Amygdala (tissue), 56 donors: ENCODE measurements at places on chromosomes 5 and 9.

DNA sequence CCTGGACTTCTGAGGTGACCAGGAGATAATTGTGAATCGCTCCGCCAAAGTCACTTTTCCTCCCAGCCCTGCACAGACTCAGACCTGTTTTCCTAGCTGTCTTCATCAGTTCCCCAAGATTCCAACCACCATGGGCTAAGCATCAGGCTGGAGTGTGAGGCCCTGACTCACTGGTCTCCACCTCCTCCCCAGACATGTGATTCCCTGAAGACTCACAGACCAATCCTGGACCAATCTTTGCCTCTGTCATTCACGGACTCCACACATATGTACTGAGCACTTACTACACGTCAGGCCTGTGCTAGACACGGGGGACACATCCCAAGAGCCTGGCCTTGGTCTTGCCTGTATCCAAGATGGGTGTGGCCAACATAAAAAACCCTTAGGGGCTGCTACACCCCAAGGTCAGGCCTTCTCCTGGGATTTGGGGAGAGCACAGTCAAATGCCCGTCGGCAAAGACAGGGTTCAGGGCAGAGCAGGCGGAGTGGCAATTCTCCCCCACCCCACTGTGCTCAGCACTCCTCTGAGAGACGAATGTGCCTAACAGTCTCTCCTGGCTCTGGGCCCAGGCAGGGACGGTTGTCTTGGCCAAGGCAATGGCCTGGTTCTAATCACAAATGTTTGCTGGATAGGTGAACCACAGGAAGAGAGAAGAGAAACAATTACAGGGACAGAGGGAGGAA, 11.9 kb downstream of the EEIG1 start:
- DNase-seq, result peak; percentile 50

DNA sequence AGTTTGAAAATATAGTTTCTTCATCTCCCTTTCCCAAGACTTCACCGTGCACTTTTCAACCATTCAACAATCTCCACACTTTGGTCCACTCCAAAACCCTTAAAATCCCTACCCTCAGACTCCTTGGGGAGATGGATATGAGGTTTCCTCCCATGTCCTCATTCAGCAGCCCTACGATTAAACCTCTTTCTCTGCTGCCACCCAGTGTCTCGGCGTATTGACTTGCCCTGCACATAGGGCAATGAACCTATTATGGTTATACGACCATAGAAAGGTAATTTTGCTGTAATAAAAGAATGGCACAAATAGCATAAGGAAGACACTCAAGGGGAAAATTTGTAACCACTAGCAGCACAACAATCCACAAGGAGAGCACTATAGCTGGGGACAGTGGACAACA, 803.5 kb downstream of the TLE1 start:
- DNase-seq, result peak; percentile 0

DNA sequence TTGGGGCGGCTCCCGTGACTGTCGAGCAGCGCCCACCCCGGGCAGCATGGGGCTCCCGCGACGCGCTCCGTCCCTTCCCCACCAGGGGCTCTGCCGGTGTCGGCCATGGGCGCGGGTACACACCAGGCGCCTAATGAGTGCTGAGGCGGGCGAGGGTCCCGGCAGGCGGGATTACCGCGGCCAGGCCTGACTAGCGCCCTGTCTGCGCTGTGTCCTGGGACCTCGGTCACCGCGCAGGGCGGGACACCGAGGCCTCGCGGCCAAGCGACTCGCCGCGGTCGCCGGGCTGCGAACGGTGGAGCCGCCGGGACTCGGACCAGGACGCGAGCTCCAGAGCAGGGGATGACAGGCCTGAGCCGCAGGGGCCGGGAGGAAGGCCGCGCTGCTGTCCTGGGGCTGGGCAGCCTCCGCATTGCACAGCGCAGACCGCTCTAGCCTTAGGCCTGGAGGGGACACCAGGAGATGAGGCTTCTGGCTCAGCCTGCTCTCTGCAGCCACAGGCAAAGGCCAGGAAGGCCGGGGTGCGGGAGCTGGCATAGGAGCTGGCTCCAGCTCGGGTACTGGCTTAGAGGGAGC, 14.1 kb downstream of the LCN10 start:
- DNase-seq, result no peak

GRCh38 chr5:43141211-43141610, 20.5 kb downstream of the ZNF131 start:
- DNase-seq, result no peak

GRCh38 chr5:607541-608428, 4.4 kb upstream of the CEP72 start:
- DNase-seq, result no peak

DNA sequence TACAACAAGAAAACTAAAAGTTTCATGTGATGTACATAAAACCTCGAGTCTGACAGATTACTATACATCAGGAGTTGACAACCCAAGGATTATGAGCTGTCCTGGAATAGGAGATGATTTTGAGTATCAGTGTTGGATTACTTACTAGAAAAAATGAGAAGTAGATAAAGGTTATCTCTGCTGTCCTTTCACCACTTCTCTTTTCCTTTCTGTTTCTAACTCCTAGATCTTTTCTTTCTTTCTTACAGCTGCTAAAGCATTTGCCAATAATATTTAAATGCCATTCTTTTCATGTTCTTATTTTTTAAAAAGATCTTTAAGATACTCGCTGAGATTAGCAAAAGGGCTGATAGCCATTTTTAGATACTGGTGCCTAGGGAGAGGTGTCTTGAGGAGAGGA, 14.8 kb downstream of the RBM27 start:
- DNase-seq, result no peak

DNA sequence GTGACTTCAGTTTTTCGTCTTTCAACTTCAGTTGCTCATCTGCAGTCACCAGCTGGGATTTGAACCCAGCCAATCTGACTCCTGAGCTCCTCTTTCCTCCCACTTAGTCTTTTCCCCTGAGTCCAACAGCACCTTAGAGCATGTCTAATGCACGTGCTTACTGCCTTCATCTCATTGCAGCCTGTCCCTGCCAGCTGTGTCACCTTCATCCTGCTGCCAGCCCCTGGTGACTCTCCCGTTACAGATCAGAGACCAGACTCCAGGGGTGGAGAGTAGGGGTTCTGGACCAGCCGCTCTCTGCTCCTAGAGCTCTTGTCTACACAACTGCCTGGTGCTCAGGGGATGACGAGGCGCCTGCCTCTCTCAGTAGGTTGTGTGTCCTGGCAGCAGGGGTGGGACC, 132.9 kb upstream of the LMX1B start:
- DNase-seq, result no peak

DNA sequence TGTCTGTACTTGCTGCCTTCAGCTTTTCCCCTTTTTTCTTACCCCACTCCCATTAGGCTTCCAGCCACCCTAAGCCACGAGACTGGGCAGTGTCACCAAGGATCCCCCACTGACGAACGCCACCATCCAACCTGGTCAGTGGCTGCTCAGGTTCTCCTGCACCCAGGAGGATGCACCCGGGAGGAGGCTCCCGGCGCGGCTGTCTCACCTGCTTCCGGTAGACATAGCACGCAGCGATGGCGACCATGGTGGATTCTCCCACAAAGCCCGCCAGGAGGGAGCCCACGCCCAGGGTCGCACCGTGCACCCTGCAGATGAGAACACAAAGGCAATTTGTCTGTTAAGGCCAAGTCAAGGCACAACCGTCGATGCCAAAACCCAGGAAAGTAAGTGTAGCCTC, 48.1 kb downstream of the OTULIN start:
- DNase-seq, result no peak

DNA sequence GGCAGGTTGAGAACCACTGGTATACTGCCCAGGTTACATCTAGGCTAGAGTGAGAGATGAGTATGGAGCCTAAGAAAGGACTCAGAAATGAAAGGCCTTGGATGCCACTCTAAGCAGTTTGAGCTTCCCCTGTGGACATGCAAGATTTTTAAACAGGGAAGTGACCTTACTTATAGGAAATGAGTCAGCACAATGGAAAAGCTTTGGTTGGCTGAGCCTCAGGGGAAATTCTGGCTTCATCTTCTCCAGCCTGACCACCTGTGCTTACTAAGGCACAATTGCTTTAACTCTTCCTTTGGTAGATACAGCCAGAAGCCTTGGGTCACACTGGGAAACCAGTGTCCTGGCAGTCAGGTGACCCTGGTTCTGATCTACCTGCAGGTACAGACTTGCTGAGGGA, 380.2 kb upstream of the ZNF462 start:
- no peak for DNase-seq

DNA sequence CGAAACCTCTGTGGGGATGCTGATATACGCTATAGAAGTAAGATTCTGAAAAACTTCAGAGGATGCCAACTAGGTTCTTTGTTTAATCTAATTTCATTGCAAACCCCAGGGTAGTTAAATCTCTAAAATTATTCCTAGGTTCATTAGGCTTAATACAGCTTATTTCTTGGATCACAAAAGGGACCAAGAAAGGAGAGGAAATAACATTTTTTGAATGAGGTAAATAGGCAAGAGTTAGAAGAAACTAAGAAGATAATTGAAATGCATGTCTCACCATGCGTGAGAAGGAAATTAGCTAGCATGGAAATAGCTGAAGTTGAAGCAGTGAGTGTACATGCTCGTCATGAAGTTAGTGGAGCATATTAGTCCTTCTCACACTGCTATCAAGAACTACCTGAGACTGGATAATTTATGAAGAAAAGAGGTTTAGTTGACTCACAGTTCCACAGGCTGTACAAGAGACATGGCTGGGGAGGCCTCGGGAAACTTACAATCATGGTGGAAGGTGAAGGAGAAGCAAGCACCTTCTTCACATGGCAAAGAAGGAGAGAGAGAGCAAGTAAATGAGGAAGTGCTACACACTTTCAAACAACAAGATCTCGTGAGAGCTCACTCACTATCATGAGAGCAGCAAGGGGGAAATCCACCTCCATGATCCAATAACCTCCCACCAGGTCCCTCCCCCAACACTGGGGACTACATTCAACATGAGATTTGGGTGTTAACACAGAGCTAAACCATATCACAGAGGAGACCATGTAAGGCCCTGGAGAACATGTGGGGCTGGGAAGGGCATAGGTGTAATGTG, 125.1 kb upstream of the OSMR start:
- DNase-seq, result no peak

- no peak for DNase-seq
These were observed 148.2 kb upstream of the FSTL4 start for GRCh38 chr5:133760532-133760931.

DNA sequence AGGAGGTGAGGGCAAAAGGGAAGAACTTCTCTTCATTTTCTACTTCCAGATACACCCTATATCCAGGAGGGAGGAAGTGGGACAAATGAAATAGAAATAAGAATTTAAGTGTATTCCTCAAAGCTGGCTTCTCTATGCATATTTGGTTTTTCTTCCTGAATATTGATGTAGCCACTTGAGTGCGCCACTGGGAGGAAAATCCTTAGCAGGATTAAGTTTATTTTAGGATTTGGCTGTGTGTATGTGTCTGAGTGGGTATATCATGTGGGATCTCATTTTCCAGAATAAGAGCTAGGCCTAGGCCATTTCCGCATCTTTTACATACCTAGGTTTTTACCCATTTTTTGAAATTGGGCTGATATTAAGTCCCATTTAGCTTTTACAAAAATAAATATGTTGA, 42.5 kb downstream of the MAP1B start:
- DNase-seq, result no peak

DNA sequence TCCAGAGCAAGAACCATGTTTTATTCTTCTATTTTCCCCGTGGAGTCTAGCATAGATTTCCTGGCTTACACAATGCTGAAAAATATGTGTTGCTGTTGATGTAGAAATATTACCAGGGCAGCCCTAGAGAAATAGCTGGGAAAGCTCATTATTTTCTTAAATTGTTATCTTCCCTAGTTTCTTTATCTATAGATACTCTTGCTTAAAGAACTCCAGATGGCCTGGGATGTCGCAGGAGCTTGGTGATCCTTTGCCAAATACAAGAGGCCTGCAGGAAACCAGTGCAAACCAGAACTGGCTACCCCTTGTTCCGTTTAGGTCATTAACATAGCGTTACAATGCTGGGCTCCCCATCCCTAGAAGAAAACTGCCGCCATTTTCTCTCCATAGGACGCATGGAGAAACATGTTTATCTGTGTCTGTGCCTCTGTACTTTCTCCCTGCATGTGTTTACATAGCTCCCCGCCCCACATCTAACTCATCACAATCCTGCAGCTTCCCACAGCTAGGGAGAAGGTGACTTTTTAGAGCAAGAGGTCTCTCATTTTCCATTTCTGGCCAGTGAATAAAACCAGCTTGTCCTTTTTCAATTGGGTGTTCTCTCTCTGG, 6.4 kb downstream of the PRLR start:
- no peak for DNase-seq

GRCh38 chr5:83494087-83494620, 22.6 kb downstream of the VCAN start:
- DNase-seq, result no peak

DNA sequence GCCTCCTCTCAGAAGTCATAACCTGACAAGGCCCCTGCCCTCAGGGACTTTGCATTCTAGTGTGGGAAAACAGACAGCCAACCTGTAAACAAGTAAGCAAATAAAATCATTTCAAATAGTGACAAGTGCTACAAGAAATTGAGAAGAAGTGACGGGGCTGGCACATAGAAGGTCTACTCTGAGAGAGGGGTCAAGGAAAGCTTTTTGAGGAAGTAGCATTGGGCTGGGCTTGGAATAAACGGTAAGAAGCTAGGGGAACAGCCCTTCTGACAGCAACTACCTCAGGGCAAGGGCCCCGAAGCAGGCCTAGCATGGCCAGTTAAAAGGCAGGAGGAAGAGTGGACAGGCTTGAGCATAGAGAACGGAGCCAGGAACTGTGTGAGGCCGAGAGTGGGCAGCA, 4.8 kb upstream of the SLC2A8 start:
- no peak for DNase-seq

- DNase-seq, result no peak
These were observed 111.7 kb upstream of the C6 start for GRCh38 chr5:41325074-41325473.

DNA sequence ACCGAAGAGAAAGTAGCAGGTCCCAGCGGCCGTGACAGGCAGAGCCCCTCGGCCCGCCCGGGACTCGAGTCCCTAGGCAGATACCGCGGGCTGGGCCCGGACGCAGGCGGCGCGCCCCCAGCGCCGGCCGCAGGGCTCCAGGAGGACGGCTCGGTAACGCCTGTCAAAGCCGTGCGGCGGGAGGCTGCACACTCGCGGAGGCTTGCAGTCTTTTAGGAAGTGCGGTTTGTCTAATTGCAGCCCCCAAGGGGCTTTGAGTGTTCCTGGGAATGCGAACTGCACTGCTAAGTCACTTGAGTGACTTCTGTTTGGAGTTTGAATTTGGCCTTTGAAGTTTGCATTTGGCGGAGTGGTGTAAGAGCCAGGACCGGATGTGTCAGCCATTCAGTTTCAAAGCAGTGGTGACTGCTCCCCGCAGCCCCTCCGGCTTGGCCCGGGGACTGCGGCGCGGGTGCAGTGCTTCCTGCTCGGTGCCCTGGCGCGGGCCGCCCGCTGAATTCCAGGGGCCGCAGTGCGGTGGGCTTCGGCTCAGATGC, 1.3 kb downstream of the MAP3K1 start:
- no peak for DNase-seq
